ENCODE measurements at places on chromosomes 3 and 15. TPM values are rescaled to one million over a fixed set of nuclear protein-coding genes. Genes with fewer than 3 reads are reported as not detected.

GOLGA8T gene
- total RNA-seq: 0.31 TPM

KIAA1143 gene
- total RNA-seq: 25.0 TPM

CRTC3 gene
- 41.6 TPM for total RNA-seq

OIP5 gene
- 3.4 TPM for total RNA-seq

KCNMB3 gene
- total RNA-seq: 9.7 TPM

ZNF860 gene
- 5.3 TPM for total RNA-seq

RPSA gene
- total RNA-seq: 953 TPM

CERS3 gene
- 0.63 TPM for total RNA-seq

RASGRF1 gene
- total RNA-seq: 8.5 TPM

FSIP1 gene
- total RNA-seq: 13.8 TPM

CLDN11 gene
- total RNA-seq: 2.8 TPM

SLC22A13 gene
- total RNA-seq: 1.3 TPM

TLR9 gene
- 0.31 TPM for total RNA-seq

TMC3 gene
- 0.31 TPM for total RNA-seq

KBTBD12 gene
- 3.8 TPM for total RNA-seq

CCDC13 gene
- total RNA-seq: 2.8 TPM

HIGD2B gene
- total RNA-seq: not detected

Data from parietal lobe (tissue), 2 donors.